ENCODE measurements at places on chromosomes 11 and 22. TPM values are rescaled to one million over a fixed set of nuclear protein-coding genes. Genes with fewer than 3 reads are reported as not detected.

MUC2 gene
- total RNA-seq = not detected

RASSF10 gene
- not detected for total RNA-seq

MS4A6A gene
- 28.6 TPM for total RNA-seq

TSSC4 gene
- 46.5 TPM for total RNA-seq

MEI1 gene
- total RNA-seq = 3.7 TPM

PCF11 gene
- 35.1 TPM for total RNA-seq

FAT3 gene
- total RNA-seq = 0.06 TPM

ABCC8 gene
- not detected for total RNA-seq

GPR83 gene
- 0.99 TPM for total RNA-seq

RRM1 gene
- total RNA-seq = 61.4 TPM

NPAS4 gene
- total RNA-seq = not detected

MPPED1 gene
- not detected for total RNA-seq

HTR3A gene
- total RNA-seq = not detected

FSHB gene
- not detected for total RNA-seq

INS gene
- total RNA-seq = not detected

DCUN1D5 gene
- 46.9 TPM for total RNA-seq

SCGB1A1 gene
- not detected for total RNA-seq

GP1BB gene
- total RNA-seq = 0.42 TPM

MGAT3 gene
- total RNA-seq = 2.4 TPM

PLEKHA7 gene
- 23.7 TPM for total RNA-seq

APOBEC3G gene
- 11.9 TPM for total RNA-seq

CCDC89 gene
- total RNA-seq = 1.2 TPM

SLC17A6 gene
- total RNA-seq = not detected

MAPK8IP2 gene
- 14.8 TPM for total RNA-seq

FZD4 gene
- total RNA-seq = 20.7 TPM

PRODH gene
- not detected for total RNA-seq

MTMR3 gene
- total RNA-seq = 51.8 TPM

SLC25A17 gene
- 40.8 TPM for total RNA-seq
